ENCODE measurements at places on chromosomes 6 and 20. TPM values are rescaled to one million over a fixed set of nuclear protein-coding genes. Genes with fewer than 3 reads are reported as not detected.

BIRC7 gene
- 2.9 TPM for total RNA-seq

- no peaks in the 10 kb centered on the region for H3K36me3 ChIP-seq
- H3K4me3 ChIP-seq, result no peak overlapping the region
- DNase-seq, result peak; percentile 4
- H3K4me1 ChIP-seq, result peaks cover 3% of the 10 kb centered on the region
- H3K27me3 ChIP-seq, result no peaks in the 10 kb centered on the region
Observed at GRCh38 chr6:46940433-46941226, 18.9 kb upstream of the ADGRF5 start.

METTL24 gene
- 0.36 TPM for total RNA-seq

DNA sequence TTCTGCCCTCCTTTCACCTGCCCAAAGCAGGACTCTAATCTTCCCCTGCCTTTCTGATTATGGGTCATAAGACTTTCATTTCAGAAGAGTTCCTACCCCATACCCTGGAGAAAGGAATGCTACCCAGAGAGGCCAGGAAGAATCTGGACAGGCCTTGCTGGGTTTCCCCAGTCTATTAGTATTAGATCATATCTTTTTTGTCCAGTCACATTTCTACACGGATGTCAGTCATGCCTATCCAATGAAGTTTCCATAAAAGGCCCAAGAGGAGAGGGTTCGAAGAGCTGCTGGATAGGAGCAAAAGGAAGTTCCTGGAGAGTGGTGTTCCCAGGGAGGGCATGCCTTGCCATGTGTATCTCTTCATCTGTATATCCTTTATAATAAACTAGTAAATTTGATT lies 3.2 kb downstream of the POLH start:
- peak; percentile 31 for DNase-seq
- no peaks in the 10 kb centered on the region for H3K27me3 ChIP-seq
- no peak overlapping the region for H3K4me3 ChIP-seq

TNFRSF6B gene
- total RNA-seq, result 2.8 TPM

DNA sequence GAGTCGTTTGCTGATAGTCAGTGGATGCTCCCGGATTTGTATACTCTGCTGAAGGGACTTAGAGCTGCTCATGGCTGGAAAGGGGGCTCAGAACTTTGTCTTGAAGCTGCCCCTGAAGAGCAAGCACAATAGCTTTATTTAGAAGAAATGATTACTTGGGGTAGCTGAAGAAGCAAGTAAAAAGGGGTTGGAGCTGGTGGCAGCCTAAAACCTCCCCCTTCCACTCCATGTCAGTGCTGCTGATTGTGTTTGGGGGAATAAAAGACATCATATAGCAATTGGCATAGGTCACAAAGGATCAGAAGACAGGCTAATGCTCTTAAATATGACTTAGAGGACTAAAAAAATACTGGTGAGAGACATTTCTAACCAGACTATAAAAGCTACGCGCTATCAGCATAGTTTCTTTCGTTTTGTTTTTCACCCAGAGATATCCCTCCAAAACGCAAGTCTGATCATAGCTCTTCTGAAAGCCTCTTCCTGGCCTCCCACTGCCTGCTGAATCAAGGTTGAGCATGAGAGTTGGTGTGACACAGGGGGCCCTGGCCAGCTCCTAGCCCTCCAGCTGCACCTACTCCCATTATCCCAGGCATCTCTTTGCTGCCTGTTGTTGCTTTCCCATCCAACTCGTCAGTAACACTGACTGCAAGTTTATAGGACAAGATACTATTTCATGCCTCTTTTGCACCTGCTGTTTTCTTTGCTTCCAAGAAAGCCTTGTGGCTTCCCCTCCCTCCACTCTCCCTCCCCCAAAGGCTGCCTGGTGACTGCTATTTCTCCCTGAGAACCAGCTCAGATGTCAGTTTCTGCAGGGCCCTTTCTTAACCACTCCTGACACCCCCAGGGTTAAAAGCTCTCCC lies 33.9 kb upstream of the SGK1 start:
- no peaks in the 10 kb centered on the region for H3K36me3 ChIP-seq
- DNase-seq, result no peak
- H3K4me1 ChIP-seq, result peaks cover 30% of the 10 kb centered on the region
- no peaks in the 10 kb centered on the region for H3K27me3 ChIP-seq

DNA sequence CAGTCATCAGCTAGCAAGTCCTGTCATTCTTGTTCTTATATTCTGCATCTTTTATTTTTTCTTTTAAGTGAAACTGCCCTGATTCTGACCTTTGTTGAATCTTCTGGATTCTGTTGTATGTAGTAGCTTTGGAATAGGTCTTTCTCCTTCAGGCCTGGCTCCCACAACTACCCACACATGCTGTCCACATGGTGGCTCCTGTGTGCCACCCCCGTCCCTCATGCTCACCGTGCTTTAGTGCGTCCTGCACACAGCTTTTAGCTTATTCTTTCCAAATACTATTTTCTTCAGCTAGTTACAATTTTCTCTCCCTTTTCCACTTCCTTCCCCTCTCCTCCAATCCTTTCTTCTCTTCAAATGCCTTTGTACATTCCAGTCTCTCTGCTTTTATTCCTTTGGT lies 61.8 kb downstream of the CTNNBL1 start:
- DNase-seq, result no peak
- H3K4me3 ChIP-seq, result no peak overlapping the region
- H3K27ac ChIP-seq, result no peak overlapping the region
- H3K36me3 ChIP-seq, result peaks cover 4% of the 10 kb centered on the region

NEURL2 gene
- 6.9 TPM for total RNA-seq

DNA sequence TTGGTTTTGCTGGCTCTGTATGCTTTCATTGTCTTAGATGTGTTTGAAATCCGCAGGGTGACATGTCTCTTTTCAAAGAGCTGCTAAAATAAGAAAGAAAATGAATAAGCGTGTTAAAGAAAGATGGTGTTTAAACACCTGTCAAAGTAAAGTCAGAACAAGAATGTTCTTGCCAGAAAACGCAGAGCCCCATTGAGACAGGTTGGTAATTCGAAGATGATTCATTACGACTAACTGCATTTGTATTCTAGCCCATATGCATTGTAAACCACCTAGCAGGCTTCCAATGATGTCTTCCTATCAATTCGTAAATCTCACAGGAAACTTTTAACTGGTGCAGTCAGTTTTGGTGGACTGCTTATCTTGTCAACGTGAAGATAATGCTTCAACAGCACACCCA lies 16.8 kb downstream of the PHACTR2 start:
- peak; percentile 39 for DNase-seq
- H3K4me1 ChIP-seq, result peaks cover 4% of the 10 kb centered on the region
- H3K27me3 ChIP-seq, result no peaks in the 10 kb centered on the region

GRCh38 chr6:31587791-31588777 lies 2.0 kb downstream of the LST1 start:
- no peaks in the 10 kb centered on the region for H3K27me3 ChIP-seq
- H3K4me3 ChIP-seq, result no peak overlapping the region
- H3K27ac ChIP-seq, result no peak overlapping the region
- DNase-seq, result no peak
- H3K4me1 ChIP-seq, result no peaks in the 10 kb centered on the region

DNA sequence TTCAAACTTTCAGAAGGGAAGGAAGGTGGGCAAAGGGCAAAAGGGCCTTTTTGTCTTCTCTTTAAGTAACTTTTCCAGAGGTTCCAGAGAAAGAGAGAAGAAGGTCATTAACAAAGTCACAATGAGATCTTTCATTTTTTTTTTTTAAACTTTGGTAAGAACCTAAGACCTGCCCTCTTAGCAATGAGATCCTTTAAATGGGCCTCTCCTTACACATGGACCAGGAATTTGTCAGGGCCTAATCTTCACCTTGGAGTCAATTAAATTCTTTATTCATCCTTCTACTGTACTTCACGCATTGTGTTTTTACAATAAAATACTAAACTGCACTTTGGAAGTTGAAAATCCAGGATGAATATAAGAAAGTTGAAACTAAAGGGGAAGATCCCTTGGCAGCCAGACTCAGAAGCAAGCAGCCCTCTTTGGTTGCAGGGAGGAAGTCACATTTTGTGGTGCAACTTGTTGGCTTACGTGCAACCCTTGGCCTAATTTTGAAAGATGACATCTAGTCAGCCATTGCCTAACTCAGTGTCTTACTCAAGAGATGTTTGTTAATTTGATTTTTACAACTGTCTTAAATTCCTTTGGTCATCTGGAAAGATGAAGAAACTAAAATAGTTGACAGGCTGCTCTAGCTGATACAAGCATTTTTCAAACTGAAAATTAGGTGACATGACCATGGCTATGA lies 11.9 kb upstream of the TMEM170B start:
- H3K36me3 ChIP-seq, result no peaks in the 10 kb centered on the region
- no peak overlapping the region for H3K27ac ChIP-seq
- no peaks in the 10 kb centered on the region for H3K4me1 ChIP-seq
- no peak for DNase-seq
- no peak overlapping the region for H3K4me3 ChIP-seq

Measured in astrocyte (in vitro differentiated cells and primary cell).